ENCODE measurements at places on chromosomes 4 and X.

- no peak for DNase-seq
Measured at GRCh38 chr4:45294464-45294863, 568.1 kb upstream of the GNPDA2 start.

- no peak for DNase-seq
Measured at GRCh38 chr4:169122422-169122821, 112.4 kb upstream of the CBR4 start.

DNA sequence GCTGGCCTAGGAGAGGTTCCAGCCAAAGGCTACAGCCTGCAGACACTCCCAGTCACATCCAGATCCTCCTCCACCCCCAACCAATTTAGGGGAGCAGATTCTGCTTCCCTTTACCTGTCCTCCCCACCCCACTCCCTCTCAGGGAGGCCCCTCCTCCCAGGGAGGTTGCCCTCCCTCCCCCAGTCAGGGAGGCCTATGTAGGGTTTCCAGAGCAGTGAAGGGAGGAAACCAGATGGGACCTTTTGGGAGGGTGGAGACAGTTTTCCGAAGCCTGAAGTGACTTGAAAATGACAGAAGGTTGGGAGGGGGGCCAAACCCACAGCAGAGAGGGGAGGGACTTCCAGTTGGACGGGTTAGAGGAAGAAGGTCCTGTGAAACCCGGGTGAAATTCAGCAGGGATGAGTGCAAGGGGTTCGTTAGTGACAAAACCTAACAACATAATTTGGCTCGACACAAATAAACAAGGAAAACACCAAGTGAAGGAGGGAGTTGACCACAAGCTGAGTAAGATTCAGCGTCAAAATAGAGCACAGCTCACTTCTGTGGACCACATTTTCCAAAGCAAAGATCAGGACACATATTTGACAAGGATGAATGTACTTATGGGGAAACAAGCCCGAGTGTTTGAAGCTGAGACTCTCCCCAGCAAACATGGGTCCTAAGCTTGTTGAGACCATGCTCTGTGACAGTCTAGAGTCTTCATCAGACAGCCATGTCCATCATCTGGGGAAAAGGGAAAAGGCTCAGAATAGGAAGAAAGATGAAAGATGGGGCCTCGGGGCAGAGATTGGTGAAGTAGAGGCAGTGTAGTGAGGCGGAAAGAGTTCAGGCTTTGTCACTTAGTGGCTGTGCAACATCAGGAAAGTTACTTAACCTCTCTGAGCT, 46.4 kb downstream of the PRPS1 start:
- no peak for DNase-seq

DNA sequence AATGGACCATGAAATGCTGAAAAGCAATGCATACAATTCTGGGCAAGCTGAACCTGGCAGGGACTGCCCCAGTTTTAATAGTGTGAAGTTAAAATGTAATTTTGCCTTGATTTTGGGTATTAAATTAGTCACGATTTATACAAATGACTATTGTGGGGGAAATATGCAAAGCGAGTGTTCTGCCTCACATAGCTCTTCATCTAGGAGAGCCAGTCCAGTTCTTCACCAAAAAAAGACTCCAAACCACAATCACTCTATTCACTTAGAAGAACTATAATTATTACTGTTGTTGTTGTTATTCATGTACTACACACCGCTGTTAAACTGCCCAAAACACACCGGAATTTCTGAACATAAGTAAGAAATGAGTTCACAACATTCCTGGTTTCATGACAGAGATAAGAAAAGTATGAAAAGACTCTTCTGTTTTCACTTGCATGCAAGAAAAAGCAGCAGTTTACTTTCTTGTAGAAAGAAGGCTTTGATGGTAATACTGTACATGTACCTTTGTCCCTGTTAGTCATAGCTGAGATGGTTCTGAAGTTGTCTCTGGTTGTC, 101.9 kb downstream of the QRFPR start:
- no peak for DNase-seq

DNA sequence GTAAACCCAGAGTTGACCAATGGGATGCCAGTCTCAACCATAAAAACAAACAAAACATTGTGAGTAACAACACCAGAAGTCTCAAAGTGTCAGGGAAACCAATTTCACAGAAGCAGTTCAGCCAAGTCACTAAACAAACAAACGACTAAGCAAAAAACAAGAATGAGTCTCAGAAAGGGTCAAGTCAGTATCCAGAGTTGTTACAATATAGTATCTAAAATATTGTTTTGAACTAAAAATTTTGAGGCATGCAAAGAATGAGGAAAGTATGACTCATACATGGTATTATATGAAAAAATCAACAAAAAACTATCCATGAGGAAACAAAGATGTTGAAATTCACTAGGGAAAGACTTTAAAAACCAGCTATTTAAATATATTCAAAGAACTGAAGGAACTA, 70.6 kb downstream of the AR start:
- peak; percentile 11 for DNase-seq

DNA sequence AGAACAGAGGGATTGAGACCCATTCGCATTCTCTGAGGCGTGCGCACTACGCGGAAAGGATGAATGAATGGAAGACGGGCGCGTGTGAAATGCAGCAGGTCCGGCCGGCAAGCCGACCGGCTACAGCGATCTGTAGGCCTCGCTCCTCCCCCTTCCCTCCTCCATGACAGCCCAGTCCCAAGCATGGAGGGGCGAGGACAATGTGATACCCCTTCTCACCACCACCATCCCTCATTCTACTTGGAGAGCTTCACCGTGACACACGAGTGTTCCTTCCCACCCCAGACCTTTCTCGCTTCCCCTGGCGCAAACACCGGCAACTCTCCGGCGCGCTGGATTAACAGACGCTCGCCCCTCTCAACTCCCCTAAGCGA, 815 bp downstream of the EIF4E start:
- no peak for DNase-seq

- no peak for DNase-seq
Measured at GRCh38 chr4:184313058-184313581, 95.4 kb upstream of the ENPP6 start.

GRCh38 chr4:170089274-170089667, 485 bp downstream of the AADAT start:
- DNase-seq = no peak

- no peak for DNase-seq
Measured at GRCh38 chr4:160709546-160709945, 1454.3 kb downstream of the FSTL5 start.

DNA sequence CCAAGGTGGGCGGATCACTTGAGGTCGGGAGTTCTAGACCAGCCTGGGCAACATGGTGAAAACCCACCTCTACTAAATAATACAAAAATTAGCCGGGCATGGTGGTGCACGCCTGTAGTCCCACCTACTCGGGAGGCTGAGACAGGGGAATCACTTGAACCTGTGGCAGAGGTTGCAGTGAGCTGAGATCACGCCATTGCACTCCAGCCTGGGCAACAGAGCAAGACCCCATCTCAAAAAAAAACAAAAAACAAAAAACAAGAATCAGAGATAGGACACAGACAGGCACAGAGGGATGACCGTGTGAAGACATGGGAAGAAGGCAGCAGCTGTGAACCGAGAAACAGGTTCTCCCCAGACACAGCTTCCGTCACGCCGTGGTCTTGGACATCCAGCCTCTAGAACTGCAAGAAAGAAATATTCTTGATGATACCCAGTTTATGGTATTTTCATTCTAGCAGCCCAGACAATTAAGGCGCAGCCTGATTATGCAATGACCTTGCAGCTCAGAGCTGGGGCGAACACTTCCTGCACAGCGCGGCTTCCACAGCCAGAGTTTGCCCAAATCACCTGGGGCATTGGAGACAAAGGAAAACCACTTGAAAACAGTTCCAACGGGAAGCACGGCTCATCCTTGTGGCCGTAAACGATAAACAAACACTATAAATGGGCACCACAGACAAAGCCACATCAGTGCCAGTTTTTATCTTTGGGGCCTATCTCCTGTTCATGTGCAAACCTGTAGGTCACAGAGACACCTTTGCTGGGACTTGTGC, 4.2 kb upstream of the ARSD start:
- DNase-seq = no peak

DNA sequence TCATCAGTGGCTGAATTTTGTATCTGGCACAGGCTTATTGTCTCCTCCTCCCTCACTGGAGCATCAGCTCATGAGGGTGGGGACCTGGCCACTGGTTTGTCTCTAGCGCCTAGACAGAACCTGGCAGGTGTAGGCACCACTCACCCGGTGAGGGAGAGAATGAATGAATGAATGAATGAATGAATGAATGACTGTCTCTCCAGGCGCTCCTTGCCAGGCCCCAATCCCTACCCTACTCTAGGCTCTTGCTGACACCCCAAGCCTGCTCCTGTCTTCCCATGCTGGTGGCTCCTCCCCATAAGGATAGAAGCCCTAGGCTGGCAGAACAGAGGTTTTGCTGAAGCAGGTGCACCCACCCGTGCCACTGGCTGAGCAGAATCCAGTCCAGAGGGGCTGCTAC, 41.3 kb upstream of the GRPEL1 start:
- DNase-seq = no peak

DNA sequence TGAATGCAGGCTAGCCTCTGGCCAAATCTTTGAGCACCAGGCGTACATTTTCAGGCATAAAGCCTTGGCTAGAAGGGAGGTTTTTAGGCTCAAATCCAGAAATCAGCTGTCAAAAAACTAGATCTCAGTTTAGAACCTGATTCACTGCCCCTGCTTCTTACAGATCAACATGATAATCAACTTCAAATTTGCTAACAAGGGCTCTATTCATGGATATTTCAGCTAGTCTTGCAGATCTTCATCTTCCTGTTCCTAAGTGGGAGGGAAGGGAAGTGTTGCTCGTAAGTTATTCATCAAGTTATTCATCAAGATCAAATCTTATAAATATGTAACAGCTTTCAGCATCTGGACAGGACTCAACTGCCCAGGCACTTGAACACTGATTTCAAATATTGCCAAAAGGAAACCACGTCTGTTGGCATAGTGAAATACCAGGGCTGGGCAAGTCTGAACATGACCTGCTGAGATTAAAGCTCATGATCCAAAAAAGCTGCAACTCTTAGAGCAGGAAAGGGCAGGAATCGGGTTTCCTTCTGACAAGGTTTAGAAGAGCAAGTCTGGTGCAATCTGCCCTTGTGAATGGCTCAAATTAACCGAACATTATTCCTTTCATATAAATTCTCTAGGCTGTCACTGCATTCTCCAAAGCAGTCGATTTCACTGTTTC, 200.3 kb downstream of the PDGFC start:
- peak; percentile 85 for DNase-seq

GRCh38 chr4:41458689-41459088, 79.3 kb upstream of the LIMCH1 start:
- no peak for DNase-seq

- no peak for DNase-seq
Measured at GRCh38 chr4:164768516-164768915, 14.6 kb downstream of the SMIM31 start.

- DNase-seq = no peak
Measured at GRCh38 chr4:84032372-84032771, 466.7 kb downstream of the NKX6-1 start.

- no peak for DNase-seq
Measured at GRCh38 chrX:37357436-37357835, 8.3 kb downstream of the PRRG1 start.

DNA sequence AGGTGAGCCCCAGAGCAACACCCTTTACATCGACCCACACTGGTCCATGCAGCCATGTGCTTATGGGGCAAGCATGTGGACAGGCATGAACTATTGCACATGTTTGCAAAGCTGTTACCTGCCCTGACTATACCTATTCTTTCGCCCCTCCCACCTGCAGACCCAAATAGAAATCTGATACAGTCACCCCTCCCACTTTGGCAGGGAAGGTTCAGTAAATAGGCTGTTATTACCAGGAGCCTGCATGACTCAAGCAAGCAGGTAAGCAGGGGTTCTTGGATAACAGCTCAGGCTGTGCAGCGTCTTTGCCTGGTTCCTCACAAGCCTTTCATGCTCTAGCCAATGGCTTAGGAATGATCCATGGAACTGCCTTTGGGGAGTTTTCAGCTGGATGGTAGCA, 122.7 kb upstream of the DIPK2B start:
- DNase-seq = no peak

DNA sequence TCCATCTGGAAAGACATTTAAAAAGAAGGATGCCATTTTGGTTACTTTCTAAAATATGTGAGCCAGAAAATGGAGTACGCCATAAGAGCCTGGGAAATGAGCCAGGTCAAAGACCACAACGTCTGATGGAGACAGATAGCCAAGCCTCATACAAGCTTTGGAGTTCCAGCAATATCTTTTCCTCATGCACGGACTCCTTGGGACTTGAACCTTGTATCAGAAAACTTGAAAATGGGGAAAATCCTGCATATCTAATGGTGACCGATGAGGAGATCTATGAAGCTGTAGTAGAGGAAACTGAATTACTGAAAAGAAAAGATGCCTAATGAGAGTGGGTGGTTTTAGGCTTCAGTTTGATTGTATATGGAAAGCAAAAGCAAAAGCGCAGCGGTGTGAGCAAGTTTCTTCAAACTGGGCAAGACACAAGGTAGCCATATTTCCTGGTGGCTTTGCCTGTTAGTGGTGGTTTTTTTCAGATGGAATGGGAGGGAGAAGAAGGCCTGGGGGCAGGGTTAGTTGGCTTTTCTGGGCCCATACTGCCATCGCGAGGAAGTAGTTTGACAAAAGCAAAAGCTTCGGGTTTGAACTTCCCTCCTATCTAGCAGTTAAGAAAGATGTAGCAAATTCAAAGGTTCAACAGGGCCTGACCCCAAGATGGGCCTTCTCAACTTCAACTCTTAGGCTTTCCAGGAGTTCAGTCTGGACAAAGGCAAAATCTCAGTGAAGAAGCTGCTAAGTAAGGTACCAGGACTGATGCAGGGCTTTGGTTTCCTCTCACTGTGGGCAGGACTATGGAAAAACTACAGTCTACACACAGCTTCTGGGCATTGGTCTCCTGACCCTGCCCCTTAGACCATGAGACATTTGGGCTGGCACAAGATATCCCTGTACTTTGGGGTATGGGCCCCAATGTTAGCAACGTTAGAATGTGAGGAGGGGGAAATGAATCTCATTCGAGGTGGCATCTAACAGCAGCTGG, 210.0 kb upstream of the STK26 start:
- no peak for DNase-seq

DNA sequence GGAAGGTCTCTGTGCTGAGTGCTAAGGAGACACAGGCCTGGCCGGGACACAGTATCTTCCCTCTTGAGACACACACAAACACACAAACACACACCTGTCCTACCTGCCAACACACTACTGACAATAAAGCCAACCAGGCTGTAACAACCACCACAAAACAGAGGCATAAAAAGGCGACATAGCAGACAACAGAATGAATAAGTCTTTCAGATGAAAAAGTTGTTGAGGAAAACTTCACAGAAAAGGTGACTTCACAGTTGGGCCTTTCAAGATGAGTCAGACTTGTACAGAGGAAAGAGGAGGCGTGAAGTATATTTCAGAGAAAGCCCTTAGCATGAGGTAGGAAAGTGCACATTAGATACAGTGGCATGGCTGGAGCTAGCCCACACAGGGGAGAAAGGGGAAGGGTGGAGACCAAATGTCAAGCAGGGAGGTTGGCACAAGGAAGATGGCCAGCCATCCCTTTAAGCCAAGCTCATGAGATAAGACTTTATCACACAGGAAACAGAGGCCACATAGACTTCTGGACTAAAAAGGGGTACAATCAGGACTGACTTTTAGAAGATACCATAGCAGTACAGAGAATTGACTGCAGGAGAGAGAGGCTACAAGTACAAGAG, 54.0 kb downstream of the SLC9A7 start:
- no peak for DNase-seq

- DNase-seq = no peak
Measured at GRCh38 chr4:140809676-140810075, 53.5 kb upstream of the TBC1D9 start.
